ENCODE measurements at places on chromosomes 5 and 9.
A peak's percentile ranks its signal among the peaks of the same experiment; 100 is the strongest.

GRCh38 chr5:4924577-4924976 is 215.6 kb upstream of the ADAMTS16 start:
- no peak for DNase-seq

DNA sequence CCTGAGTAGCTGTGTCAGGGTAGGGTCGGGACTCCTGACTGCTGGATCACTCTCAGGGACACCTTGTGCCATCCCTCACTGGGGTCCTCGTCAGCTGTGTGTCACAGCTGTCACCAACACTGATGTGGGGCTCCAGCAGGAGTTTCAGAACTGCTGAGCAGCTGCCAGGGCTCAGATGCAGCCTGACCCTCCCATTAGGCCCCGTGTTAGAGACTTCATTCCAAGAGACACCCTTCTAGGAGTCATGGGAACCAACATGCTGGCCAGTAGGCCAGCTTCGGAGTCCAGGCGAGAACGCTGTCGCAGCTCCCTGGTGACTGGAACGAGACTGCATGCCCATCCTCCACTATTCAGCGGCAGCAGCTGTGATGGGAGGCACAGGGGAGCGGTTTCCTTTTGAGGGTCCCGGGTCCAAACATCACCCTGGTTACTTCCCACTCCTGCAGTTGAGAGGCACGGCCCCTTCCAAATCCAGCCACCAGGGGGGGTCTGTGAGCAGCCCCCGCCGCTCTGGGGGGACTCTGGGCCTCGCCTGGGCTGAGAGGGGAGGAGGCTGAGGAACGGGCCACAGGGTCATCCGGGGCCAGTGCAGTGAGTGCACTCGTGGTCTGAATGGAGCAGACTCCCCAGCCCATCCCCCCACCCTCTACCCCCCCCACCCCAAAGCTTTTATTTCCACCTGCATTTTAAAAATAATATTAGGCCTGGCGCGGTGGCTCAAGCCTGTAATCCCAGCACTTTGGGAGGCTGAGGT is 12.6 kb upstream of the TCF7 start:
- DNase-seq, result peak; percentile 66

DNA sequence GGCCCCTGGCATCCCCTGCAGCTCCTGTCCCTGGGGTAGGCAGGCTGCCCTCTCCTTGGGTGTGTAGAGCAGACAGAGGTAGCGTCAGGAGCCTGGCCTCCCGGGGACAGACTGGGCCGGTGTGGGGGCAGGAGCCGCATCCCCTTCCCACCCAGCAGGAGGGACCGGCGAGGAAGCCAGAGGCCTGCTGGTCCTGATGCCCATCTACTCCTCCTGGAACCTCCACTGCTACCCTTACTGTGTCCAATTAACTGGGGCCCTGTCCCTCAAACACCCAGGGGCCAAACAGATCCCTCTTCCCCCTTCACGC is 15.6 kb downstream of the RALGDS start:
- DNase-seq, result no peak

- DNase-seq, result no peak
These were observed 114.4 kb downstream of the DROSHA start for GRCh38 chr5:31417512-31417911.

DNA sequence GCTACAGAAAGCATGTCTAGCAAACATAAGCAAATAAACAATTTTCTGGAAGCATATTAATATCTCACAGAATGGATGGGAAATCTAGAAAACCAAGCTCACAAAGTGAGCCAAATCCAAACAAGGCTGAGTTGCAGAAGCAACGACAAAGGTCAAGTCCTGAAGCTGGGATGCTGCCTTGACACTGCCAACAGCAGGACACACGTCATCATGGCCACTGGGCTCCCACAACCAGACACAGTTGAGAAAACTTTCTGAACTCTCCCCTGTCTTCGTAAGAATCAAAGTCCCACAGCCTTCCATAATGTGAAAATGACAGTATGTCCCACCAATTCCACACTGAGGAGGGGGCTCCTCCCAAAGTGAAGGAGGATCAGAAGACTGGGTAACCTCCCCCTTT is 37.6 kb downstream of the EPB41L4A start:
- DNase-seq, result no peak

DNA sequence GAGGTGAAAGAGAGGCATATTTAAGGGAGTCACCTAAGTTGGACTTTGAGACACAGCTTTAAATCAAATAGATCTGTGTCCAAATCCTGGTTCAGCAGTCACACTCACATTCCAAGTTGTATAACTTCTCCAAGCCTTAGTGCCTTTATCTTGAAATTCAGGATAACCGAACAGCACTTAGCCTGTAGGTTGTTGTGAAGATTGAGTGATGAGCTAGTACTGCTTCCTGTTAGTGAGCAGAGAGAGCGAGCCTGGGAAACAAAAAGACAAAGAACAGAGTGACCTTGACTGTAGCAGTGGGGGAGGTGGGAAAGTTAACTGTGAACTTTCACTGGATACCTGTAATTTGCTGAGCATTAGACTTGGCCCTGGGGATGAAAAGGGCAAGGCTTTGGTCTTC is 22.4 kb downstream of the MAML1 start:
- no peak for DNase-seq

- no peak for DNase-seq
These were observed 47.8 kb upstream of the SNX2 start for GRCh38 chr5:122727112-122727541.

Measured in CD4-positive, alpha-beta T cell treated with Interleukin-4 for 4 hours (primary cell).